ENCODE measurements at places on chromosomes 6 and 20.

- DNase-seq: no peak
Measured at GRCh38 chr6:135475292-135475886, 22.2 kb downstream of the AHI1 start.

DNA sequence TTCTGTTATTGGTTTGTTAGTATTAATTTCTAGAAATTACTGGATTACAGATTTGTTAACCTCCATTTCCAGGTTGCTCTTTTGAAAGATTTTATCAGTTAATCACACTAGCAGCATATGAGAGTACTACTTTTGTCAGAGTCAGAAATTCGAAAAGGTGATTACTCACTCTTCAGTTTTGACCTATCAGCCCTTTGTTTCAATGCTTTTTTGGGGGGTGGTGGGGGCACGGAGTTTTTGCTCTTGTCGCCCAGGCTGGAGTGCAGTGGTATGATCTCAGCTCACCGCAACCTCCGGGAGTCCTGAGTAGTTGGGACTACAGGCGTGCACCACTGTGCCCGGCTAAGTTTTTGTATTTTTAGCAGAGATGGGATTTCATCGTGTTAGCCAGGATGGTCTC is 149.2 kb downstream of the JARID2 start:
- no peak for DNase-seq

GRCh38 chr20:38117635-38118034 is 47.4 kb downstream of the TGM2 start:
- no peak for DNase-seq

DNA sequence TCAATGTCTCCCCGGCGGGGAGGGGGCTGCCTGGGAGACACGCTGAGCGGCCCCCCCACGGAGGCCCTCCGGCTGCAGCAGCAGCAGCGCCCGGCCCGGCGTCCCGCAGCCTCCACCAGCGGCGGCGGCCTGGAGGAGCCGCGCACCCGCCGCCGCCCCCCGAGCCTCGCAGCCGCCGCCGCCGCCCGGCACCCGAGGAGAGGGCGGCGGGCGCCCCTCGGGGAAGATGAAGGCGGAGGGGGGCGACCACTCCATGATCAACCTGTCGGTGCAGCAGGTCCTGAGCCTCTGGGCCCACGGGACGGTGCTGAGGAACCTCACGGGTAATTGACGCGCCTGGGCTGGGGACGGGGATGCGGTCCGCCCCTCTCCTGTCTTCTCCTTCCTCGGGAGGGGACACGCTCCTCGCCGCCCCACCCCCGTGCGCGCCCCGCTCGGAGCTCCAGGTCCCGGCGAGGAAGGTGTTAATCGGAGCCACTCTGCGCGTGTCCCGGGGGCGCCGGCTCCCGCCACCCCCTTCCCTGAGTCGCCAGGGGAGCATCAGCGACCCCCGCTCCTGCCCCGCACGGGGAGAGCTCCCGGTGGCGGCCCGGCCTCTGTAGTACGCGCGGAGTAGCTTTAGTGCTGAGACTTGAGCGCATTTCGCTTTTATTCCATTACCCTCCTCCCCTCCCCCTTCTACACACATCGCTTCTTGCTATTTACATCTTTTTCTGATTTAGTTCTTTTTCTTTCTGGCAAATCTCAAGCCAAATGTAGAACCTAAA is 686 bp downstream of the TMEM170B start:
- DNase-seq: peak; percentile 6

- no peak for DNase-seq
Measured at GRCh38 chr20:50831622-50832021, 36.8 kb downstream of the BCAS4 start.

GRCh38 chr6:162572240-162572639 is 155.3 kb downstream of the PRKN start:
- DNase-seq: no peak

DNA sequence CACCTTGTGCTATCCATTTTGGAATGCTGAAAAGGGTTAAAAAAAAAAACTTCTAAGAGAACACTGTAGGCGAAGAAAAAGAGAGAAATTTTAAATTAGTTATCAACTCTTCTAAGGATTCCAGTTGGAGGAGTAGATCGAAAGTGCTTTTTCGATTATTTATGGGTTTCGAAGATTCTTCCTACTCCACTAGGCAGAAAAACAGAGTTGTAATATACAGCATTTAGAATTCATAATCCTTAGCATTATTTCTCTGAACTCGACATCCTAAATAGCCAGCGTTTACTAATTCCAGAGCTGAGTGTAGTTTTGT is 817 bp upstream of the RNF217 start:
- DNase-seq: no peak

DNA sequence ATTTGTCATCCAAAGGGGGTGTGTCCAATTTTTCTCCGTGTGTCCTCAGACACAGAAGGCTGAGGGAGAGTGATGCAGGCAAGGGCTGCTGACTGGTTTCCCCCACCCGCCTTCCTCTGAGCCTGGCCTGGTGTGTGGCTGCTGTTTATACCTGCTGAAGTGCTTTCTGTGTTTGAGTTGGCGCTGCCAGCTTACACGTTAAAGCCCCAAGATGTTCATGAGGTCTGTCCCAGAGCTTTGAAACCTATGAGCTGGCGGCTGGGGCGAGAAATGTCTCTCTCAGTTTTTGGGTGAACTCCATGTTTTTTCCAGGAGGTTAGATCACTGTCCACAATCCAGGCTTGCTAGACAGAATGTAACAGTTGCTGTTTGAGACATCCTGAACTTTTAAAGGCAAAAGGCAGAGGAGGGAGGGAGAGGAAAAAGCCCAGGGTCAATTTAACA is 69.0 kb upstream of the CCN2 start:
- no peak for DNase-seq

DNA sequence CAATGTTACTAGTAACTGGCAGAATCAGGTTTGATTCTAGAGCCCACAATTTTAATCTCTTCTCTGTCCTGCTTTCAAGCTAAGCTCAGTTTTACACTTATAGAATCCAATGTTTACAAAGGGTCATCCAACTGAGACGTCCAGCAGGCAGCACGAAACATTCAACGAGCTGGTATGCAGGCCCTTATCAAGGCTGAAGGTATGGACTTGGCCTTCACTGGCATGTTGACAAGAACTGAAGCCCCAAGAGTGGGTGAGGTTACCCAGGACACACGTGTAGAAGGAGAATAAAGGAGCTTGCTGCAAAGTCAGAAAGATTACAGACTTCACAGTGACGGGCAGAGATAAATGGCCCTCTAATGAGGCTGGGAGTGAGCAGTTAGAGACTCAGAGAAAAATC is 187.4 kb downstream of the KIF16B start:
- no peak for DNase-seq

DNA sequence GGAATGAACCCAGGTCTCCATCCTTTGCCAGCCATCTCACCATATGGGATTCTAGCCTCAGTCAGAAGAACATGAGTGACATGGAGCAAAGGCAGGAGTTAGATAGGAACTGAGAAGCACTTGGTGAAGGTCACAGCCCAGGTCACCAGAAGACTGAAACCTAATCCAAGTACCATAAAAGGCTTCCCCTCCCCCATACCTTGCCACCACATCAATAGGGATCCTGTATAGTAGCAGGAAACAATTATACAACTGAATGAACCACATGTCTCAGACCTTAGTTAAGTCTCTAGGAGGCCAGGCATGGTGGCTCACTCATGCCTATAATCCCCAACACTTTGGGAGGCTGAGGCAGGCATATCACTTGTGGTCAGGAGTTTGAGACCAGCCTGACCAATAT is 49.6 kb downstream of the KIZ start:
- no peak for DNase-seq

GRCh38 chr20:31740208-31740607 is 1.1 kb downstream of the TPX2 start:
- DNase-seq: no peak
